Cerebellar nuclear complex (tissue), 1 donor: ENCODE measurements at places on chromosomes 6 and 20.

GRCh38 chr6:6635869-6636268, 47.3 kb downstream of the LY86 start:
- no peak for DNase-seq

DNA sequence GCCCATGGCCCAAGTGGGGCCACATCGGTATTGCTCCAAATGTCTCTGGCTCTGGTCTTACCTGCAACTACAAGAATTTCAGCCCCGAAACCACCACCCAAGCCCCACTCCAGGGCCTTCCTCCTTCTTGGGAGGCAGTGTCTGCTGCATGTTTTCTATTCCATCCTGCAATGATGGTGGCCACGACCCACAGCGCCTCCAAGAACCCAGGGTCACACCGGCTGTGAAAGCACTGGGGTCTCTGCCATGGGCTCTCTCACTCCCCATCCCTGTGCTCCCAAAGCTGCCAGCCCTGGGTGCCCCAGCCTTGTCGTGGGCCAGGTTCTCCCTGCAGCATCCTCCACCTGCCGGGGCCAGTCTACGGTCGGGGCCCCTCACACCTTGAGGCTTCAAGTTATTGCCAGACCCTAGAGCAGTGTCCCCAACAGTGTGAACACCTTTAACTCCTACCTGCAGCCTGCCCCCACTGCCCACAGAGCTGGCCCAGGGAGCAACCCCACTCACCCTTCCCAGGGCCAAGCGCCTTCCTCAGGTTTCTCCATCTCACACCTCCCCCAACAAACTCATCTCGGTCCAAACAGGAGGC, 115.4 kb downstream of the JPH2 start:
- DNase-seq = no peak

DNA sequence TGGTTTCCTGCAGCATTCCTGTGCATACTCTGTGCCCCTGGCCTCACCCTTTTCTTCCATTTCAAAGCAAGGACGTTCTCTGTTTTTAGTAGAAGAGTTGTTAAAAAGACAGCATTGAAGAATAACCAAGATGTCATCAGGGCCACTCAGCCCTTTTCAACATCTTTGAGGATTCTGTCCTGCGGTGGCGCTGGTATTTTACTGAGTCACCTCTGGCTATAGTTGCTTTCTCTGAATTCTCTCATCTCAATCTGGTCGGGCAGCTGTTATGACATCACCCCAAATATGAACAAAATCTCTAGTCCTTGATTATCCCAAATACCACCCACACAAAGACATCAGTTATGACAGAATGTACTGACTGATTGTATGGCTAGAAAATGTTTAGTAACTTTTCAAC, 204.2 kb downstream of the GRIK2 start:
- no peak for DNase-seq

DNA sequence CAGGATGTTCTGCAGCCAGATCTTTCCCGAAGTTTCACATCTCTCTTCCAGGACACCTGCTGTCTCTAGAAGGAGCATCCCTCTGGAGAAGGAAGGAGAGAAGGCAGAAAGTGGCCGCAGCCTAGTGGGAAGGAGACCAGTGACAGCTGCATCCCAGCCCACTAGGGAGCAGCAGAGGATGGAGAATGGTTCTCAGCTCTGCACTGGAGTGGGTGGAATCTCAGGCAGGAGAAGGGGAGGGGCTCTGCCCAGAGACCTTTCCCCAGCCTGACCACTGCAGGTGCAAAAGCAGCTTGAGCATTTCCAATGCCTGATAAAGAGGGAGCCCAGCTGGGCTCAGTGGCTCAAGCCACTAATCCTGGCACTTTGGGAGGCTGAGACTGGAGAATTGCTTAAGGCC, 32.3 kb downstream of the NCR2 start:
- no peak for DNase-seq
